Fibroblast of skin of back (primary cell): ENCODE measurements at places on chromosomes 5 and 9.

DNA sequence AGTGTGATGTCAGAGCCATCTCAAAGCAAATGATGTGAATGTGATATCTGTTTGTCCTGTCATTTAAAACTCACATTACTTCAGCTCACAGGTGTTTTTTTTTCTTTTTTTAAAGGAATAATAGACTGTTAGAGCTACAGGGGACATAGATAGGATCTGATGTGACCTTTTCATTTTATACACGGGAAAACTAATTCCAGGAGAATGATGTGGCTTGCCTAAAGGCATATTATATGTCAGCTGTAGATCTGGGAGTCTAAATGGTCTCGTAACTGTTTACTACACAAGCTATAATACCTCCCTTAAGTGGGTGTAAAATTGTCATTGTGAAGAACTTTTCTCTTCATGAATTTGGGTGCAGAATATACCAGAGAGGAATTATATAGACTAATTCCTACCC, 2.0 kb downstream of the NMUR2 start:
- no peak for DNase-seq

- no peak for DNase-seq
Observed at GRCh38 chr5:175802361-175802760, 69.0 kb upstream of the CPLX2 start.

GRCh38 chr9:2418619-2419018, 203.0 kb upstream of the VLDLR start:
- DNase-seq: peak; percentile 83

GRCh38 chr9:136774416-136775045, 10.2 kb upstream of the LCN15 start:
- no peak for DNase-seq

DNA sequence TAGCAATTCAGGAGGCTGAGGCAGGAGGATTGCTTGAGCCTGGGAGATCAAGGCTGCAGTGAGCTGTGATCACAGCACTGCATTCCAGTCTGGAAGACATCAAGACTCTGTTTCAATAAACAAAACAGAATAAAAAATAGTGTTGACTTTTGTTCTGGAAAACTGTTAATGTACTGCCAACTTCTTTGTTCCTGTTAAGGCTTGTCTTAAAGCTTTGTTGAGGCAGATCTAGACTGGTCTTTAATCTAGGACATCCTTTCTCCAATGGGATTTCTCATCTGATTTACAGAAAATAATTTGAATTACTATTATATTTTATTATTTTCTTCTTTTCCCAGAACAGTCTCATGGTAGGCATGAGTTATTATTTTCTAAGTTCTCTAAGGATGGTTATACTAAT, 26.0 kb downstream of the BDP1 start:
- no peak for DNase-seq

- DNase-seq: no peak
Observed at GRCh38 chr9:109476642-109477257, 21.4 kb downstream of the PTPN3 start.
